Activated CD8-positive, alpha-beta memory T cell treated with anti-CD3 and anti-CD28 coated beads, Interleukin-2, amount 50 U/mL, for 48 hours (primary cell): ENCODE measurements at places on chromosomes 7 and 10.

DNA sequence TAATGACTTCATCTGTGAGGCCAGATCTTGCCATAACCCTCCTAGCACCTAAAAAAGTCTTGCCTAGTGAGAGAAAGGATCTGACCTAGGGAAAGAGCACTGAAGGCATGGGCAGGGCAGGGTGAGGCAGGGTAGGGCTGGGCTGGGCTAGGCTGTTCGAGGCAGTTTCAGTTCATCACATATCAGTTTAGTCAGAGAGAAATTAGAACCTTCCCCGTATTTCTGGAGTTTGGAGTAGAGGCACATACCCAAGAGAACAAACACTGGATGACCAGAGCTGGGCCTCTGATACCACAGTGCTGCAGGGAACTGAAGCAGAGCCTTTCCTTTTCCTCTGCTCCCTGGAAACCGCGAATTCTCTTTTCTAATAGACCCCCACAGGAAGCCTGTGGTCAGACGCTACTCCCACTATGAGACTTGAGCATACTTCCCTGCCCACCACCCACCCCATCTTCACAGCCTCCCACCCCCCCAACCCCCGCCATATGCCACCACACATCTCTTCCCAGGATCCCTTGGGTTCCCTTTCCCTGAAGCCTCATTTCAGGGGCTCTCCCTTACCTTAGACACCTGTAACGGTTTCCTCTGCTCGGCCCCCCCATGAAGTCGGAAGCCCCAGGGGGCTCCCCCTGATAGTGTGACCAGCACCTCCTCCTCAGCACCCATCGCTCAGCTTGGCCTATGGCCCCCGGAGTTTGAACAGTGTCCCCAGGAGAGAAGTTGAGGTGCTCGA, 406 bp downstream of the SYNPO2L start:
- no peak for DNase-seq

DNA sequence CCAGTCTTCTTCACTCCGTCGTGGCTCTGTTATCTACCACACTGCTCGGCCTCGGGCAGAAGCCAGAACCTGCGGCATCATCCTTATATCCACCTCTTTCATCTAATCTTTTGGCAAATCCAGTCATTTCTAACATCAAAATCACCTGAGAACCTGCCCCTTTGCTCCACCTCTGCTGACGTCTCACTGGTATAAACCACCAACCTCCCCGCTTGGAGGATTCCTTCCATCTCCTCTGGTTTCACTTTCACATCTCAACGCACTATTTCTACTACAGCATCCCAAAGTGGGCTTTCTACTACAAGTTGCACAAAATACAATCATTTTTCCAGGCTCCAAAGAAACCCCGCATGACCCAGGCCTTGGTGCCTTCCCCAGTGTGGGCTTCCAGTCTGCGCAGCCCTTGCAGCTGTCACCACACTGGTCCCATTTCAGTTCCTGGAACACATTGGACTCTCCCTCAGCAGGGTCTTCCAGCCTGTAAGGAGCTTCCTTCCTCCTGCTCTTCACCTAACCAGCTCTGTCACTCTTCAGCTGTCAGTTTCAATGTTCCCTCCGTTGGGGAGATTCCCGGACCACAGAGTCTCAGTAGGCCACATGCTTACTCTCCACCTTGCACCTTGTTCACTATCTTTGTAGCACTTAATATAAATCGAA, 85.0 kb downstream of the PRKCQ start:
- no peak for DNase-seq

GRCh38 chr7:51318001-51318400, 1.4 kb upstream of the COBL start:
- no peak for DNase-seq

DNA sequence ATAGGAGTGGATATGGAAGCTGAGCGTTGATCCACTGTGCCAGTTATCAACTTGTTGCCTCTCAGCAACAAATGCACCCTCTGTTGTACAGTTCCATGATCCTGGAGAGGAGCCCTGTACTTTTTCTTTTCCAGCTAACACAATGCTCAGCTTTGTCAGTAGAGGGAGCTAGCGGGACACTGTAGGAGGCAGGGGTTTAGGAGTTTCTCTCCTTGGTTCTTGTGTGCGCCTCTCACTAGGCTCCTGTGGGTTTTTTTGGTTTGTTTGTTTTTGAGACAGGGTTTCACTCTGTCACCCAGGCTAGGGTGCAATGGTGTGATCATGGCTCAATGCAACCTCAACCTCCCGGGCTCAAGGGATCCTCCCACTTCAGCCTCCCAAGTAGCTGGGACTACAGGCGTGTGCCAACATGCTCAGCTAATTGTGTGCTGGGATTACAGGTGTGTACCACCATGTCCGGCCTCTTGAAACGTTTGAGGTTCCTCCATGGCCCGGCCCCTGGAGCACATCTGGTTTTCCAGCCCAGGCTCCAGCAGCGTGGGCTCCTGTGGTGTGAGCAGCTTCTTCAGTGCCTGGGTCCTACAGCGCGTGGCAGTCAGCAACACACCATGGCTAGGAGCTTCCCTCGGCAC, 12.0 kb upstream of the MARVELD1 start:
- no peak for DNase-seq

- no peak for DNase-seq
These were observed 482.7 kb downstream of the CCSER2 start for GRCh38 chr10:84811113-84811512.

DNA sequence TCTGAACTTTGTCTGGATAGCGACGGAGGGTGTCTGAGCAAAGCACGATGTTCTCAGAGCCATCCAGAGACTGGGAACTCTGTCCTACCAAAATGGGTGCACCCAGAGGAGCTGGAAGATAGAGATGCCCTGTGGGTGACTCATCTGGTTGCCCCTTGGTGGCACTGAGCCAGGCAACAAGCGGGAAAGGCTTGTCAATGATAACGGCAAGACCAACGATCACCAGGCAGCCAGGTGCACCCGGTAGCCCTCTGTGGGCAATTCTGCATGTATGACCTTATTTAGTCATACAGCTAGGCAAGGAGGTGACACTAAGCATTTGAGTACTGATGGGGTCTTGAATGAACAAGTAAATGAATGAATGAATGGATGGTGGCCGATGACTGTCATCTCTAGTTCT, 2.8 kb upstream of the ELN start:
- DNase-seq, result no peak

GRCh38 chr7:13538669-13539068, 450.8 kb downstream of the ETV1 start:
- no peak for DNase-seq
